ENCODE measurements at places on chromosomes 2 and 18.

- no peak for DNase-seq
Observed at GRCh38 chr2:2181493-2181892, 149.6 kb downstream of the MYT1L start.

DNA sequence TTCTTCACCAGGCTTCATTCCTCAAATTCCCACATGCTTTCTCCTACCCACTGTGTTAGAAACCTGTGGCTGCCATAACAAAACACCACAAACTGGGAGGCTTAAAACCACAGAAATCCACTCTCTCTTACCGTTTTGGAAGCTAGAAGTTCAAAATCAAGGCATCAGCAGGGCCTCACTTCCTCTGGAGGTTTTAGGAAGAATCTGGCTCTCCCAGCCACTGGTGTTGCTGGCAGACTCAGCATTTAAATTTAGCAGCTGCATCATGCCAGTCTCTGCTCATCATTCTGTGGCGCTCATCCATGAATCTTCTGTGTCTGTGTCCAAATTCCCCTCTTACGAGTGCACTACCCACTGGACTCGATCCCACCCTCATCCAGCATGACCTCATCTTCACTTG lies 248.5 kb downstream of the ZNF516 start:
- DNase-seq = no peak

DNA sequence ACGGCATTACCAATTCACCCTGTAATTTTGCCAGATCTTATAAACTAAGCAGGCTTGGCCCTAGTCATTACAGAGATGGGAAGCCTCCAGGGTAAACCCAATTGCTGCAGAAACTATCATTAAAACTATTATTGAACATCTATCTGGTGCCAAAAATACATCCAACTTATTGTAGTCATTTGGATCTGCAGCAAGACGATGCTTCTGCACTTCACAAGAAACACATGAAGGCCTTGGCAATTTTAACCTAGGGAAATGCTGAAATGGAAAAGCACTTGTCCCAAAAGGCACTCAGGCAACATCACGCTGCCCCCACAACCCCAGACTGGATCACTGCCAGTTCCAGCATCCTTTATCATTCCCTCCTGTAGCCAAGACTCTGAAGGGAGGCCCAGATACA lies 85.3 kb upstream of the ACVR2A start:
- DNase-seq = no peak

- DNase-seq = no peak
Observed at GRCh38 chr2:5290900-5291546, 401.2 kb upstream of the SOX11 start.

GRCh38 chr18:8366656-8367055 lies 242.6 kb upstream of the RAB12 start:
- peak; percentile 34 for DNase-seq

GRCh38 chr2:83899271-83899670 lies 559.8 kb downstream of the SUCLG1 start:
- DNase-seq = no peak

DNA sequence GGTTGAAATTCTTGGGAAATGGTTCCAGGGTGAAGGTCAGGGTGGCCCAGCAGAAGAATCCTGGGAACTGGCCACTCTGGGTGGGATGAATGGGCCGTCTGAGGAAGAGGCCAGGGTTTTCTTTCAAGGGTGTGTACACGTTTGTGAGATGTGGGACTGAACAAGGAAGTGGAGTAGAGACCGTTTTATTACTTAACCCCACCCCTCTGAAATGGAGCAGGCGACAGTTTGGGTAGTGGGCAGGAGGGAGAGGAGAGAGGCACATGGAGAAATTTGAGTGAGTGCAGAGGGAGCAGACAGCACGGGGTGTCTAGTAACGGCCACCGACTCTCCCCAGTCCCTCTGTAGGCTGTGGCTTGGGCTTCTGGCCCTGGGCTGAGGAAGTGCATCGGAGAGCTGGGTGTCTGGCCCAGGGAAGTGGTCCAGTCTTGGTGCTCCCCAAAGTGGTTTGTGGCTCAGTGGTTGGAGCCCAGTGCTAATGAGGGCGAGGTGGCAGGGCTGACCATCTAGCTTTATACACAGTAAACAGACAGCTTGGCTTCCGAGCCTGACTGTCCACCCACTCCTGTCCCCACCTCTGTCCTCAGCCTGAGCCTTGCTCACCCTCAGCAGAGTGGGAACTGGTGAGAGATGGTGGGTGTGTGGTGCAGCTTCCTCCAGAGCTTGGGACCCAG lies 135.3 kb downstream of the DYSF start:
- no peak for DNase-seq

- no peak for DNase-seq
Observed at GRCh38 chr2:72145658-72146329, 1.9 kb downstream of the CYP26B1 start.

- DNase-seq = no peak
Observed at GRCh38 chr2:60260639-60261296, 292.7 kb downstream of the BCL11A start.

DNA sequence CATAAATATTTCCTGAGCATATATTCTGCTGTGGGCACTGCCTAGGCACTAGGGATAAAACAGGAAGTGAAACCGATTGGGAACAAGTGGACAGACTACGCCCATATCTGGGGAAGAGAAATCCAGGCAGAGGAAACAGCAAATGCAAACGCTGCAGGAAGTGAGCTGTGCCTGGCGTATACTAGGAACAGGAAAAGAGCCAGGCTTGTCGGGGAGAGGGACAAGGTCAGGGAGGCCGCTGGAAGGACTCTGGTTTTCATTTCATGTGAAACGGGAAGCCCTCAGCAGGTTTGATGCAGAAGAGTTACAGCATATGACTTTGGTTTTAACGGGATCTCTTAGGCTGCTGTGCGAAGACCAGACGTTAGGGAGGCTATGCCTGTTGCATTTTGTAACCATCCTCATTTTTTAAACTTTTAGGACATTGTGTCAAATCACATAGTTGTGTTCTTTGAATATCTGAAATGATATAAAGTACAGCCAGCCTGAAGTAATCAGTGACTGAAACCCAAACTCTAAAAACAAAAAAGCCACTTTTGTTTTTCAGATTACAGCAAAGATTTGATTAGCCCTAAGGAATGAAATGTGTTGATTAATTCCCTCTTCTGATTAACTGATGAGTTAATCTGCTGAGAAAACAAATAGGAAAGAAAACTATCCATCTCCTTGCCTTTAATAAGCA lies 110.2 kb upstream of the PIEZO2 start:
- no peak for DNase-seq

- DNase-seq = no peak
Observed at GRCh38 chr2:170587117-170587516, 128.0 kb upstream of the SP5 start.

DNA sequence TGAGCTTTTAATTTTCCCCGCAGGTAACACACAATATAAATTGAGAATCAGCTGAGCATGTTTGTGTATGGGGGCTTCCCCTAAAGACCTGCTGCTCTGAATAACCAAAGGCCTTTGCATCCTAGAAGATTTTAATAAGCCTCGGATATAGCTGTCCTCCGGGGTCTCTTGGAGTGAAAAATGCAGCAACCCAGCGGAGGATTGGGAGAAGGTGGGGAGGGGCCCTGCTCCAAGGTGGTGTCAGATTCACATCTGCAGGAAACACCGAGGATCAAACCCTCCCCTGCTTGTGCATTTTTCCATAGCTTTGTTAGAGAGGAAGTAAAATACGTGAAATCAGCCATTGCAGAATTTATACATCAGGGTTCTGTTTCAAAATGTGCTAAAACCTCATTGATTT lies 63.0 kb upstream of the OTOF start:
- DNase-seq = no peak

- DNase-seq = peak; percentile 29
Observed at GRCh38 chr2:117714110-117714509, 100.4 kb upstream of the DDX18 start.

GRCh38 chr2:206379266-206379665 lies 64.1 kb upstream of the ADAM23 start:
- no peak for DNase-seq

GRCh38 chr18:22838639-22839277 lies 94.4 kb upstream of the RBBP8 start:
- DNase-seq = no peak

DNA sequence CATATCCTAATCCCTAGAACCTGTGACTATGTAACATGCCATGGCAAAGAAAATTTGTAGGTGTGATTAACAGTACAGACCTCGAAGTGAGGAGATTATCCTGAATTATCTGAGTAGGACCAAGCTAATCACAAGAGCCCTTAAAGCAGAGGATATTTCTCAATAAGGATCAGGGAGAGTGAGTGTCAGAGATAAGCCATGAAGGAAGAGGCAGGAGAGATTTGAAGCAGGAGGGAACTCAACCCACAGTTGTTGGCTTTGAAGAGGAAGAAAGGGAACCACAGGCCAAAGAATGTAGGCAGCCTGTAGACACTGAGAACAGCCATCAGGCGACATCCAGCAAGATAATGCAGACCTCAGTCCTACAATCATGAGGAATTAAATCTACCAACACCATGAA lies 229.3 kb downstream of the NBAS start:
- DNase-seq = no peak

DNA sequence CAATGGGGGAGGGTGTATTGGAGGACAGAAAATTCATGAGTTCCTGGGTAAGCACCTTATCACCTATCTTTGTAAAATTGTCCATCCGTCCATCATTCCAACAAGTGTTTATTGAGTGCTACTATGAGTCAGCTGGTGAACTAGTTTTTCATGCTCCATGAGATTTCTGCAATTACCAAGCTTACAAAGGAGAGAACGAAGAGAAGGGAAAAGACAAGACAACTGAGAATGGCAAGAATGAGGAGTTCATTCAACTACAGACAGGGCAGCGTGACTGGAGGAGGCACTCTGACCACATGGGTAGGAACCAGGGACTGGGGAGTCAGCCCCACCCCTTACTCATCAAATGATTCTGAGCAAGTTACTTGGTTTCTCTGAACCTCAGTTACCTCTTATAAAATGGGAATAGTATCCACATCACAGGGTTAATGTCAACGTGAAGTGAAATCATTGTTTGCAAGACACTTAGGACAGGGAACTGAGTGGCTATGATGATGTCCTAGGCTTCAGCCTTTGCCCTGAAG lies 18.6 kb upstream of the TXNDC2 start:
- DNase-seq = no peak

GRCh38 chr2:146764301-146764700 lies 1080.5 kb upstream of the ACVR2A start:
- DNase-seq = no peak

- no peak for DNase-seq
Observed at GRCh38 chr2:117745537-117745936, 69.0 kb upstream of the DDX18 start.

GRCh38 chr2:98027538-98027937 lies 31.8 kb upstream of the TMEM131 start:
- no peak for DNase-seq

- no peak for DNase-seq
Observed at GRCh38 chr2:220270481-220271070, 643.1 kb downstream of the SLC4A3 start.

DNA sequence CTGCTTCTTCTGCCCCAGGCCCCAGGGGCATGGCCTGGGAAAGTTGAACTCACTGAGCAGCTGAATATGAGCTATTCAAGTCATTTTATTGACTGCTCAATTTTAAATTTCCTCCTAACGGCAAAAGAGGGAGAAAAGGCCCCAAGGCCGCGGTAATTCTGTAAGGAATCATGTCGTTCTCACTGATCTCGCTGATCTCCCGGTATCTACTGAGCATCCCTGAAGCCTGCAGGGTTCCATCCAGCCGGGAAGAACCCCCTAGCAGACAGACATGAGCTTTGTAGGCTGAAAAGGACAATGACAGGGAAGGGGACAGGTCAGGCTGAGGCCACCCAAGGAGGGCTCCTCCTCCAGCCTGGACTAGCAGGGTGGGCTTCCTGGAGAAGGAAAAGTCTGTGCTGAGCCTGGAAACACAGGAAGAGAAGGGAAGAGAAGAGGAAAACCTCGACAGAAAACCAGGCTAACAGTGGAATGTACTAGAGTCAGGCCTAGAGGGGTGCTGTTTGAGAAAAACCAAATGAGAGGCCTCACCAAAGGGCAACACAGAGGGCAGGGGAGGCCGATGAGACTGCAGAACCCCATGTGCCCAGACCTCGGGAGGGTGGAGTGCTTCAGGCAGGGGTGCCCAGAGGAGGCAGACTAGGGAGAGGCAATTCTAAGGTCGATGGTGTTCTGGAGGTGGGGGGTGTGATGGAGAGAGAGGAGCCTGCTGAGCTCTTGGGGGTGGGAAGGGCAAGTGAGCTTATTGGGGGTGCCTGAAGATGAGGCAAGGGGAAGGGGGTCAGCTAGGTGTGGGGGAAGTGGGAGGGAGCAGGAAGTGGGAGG lies 2.9 kb upstream of the NPPC start:
- DNase-seq = no peak

DNA sequence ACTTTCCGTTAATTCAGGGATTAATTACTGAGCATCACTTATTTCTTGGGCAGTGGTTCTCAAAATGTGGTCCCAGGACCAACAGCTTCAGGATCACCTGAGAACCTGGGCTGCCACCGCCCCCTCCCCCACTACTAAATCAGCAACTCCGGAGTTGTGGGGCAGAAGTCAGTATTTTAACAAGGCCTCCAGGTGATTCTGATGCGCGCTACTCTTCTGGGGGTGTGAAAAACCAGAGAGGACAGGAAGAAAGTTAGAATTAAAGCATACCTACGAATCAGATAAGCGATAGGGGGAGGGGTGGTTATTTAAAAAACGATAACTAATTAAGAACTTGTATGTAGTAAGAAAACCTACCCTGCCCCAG lies 319 bp downstream of the ZSCAN30 start:
- no peak for DNase-seq

- DNase-seq = no peak
Observed at GRCh38 chr2:68303033-68303901, 16.5 kb downstream of the CNRIP1 start.

- DNase-seq = no peak
Observed at GRCh38 chr2:230582851-230583283, 129.8 kb upstream of the CAB39 start.

- no peak for DNase-seq
Observed at GRCh38 chr2:196440413-196440812, 199.1 kb upstream of the CCDC150 start.

- DNase-seq = no peak
Observed at GRCh38 chr2:128751746-128752145, 433.1 kb upstream of the HS6ST1 start.

GRCh38 chr2:236959036-236959435 lies 126.7 kb upstream of the COPS8 start:
- no peak for DNase-seq

- DNase-seq = no peak
Observed at GRCh38 chr2:162256591-162256991, 13.3 kb upstream of the FAP start.
